ENCODE measurements at places on chromosomes 11 and 22.
A peak's percentile ranks its signal among the peaks of the same experiment; 100 is the strongest.

GRCh38 chr22:18148293-18148965 lies 1.5 kb upstream of the USP18 start:
- H3K36me3 ChIP-seq: no peaks in the 10 kb centered on the region
- H3K4me3 ChIP-seq: peak overlapping the region; percentile 74
- no peak for DNase-seq
- H3K4me1 ChIP-seq: peaks cover 39% of the 10 kb centered on the region
- no peaks in the 10 kb centered on the region for H3K27me3 ChIP-seq

DNA sequence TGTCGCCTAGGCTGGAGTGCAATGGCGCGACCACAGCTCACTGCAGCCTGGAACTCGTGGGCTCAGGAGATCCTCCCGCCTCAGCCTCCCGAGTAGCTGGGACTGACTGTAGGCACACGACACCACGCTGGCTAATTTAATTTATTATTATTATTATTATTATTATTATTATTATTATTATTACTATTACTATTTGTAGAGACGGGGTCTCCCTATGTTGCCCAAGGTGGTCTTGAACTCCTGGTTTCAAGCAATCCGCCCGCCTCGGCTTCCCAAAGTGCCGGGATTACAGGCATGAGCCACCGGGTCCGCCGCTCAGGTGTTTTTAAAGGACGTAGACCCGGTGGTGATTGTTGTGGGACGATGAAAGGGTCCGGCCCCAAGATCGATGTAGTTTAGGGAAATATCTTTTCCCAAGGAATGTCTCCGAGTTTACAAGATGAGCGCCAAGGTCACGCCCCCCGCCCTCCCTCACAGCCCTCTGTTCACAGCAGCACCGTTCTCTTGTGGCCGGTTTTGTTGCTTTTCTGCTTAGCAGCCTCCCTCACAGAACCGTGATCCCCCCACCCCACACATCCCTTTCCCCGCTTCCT lies 728 bp upstream of the POGLUT3 start:
- H3K4me3 ChIP-seq: peak overlapping the region; percentile 59
- peak; percentile 19 for DNase-seq
- H3K4me1 ChIP-seq: peaks cover 47% of the 10 kb centered on the region
- H3K27ac ChIP-seq: peak overlapping the region; percentile 83

DNA sequence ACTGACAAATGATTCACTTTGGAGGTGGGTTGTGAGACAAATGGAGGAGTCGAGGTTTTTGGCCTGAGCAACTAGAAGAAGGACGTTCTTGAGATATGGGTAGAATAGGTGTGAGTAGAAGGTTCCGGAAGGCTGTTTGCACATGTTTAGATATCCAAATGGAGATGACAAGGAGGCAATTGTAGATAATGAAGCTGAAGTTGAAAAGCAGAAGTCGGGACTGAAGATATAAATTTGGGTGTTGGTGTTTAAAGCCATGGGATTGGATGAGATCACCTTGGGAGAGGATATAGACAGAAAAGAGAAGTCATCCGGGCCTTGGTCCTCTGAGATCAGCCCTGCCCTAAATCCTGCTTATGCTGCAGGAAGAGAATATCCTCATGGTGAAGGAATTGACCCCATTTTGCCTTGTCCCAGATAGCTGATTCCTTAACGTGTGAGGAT lies 75.5 kb upstream of the CD44 start:
- H3K4me3 ChIP-seq: no peak overlapping the region
- H3K27ac ChIP-seq: no peak overlapping the region
- H3K4me1 ChIP-seq: peaks cover 25% of the 10 kb centered on the region
- no peaks in the 10 kb centered on the region for H3K36me3 ChIP-seq
- H3K27me3 ChIP-seq: no peaks in the 10 kb centered on the region

- H3K36me3 ChIP-seq: peaks cover 59% of the 10 kb centered on the region
- peak overlapping the region; percentile 65 for H3K27ac ChIP-seq
- H3K4me1 ChIP-seq: peaks cover 39% of the 10 kb centered on the region
- no peaks in the 10 kb centered on the region for H3K27me3 ChIP-seq
Measured at GRCh38 chr22:28019360-28019759, 100.3 kb upstream of the PITPNB start.

GRCh38 chr22:49100773-49101172 lies 726.9 kb downstream of the BRD1 start:
- DNase-seq: no peak
- H3K27ac ChIP-seq: no peak overlapping the region
- H3K36me3 ChIP-seq: no peaks in the 10 kb centered on the region
- H3K4me3 ChIP-seq: no peak overlapping the region

DNA sequence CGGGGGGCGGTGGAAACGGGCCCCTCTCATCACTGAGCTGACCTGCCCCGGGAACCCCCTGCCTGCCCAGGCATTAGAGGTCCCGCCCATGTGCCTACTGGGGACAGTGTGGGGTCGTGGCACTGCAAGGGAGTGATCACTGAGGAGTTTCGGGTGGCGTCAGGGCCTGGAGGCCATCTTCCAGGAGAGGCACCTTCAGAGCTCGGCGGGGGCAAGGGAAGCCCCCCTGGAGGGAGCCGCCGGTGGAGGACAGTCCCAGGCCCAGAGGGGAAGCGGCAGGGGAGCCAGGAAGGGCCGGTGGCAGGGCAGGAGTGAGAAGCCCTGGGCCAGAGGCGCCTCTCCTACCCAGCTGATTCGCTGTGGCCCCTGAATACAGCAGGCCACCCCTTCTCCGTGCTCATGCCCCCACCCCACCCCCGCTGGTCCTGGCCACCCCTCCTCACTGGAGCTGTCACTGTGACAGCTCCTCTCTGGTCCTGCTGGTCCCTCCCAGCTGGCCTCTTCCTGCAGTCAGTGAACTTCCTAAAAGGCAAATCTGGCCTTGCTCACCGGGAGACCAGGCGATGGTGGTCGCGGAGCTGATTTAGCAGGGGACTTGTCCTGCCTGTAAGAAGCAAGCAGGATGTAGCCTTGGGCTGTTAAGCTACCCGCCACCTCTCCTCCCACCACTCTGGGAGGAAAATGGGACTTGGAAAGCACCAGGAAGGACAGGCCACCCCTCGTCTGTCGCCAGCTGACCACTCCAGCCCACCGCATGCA lies 2.0 kb upstream of the MAPK11 start:
- no peaks in the 10 kb centered on the region for H3K36me3 ChIP-seq
- peaks cover 28% of the 10 kb centered on the region for H3K4me1 ChIP-seq
- no peak overlapping the region for H3K27ac ChIP-seq
- peaks cover 15% of the 10 kb centered on the region for H3K27me3 ChIP-seq

GRCh38 chr11:101759771-101760450 lies 154.9 kb upstream of the CEP126 start:
- H3K4me3 ChIP-seq: no peak overlapping the region
- no peaks in the 10 kb centered on the region for H3K36me3 ChIP-seq
- no peak overlapping the region for H3K27ac ChIP-seq

GRCh38 chr11:1293619-1294015 lies 15.8 kb downstream of the TOLLIP start:
- no peak overlapping the region for H3K4me3 ChIP-seq
- H3K27me3 ChIP-seq: no peaks in the 10 kb centered on the region
- no peak for DNase-seq
- no peak overlapping the region for H3K27ac ChIP-seq

GRCh38 chr11:20501971-20502370 lies 97.4 kb upstream of the SLC6A5 start:
- H3K4me1 ChIP-seq: no peaks in the 10 kb centered on the region
- no peak overlapping the region for H3K27ac ChIP-seq
- H3K4me3 ChIP-seq: no peak overlapping the region
- peaks cover 10% of the 10 kb centered on the region for H3K36me3 ChIP-seq
- DNase-seq: no peak
- H3K27me3 ChIP-seq: no peaks in the 10 kb centered on the region

GRCh38 chr11:69660001-69660500 lies 15.1 kb downstream of the LTO1 start:
- peaks cover 13% of the 10 kb centered on the region for H3K36me3 ChIP-seq
- H3K4me3 ChIP-seq: no peak overlapping the region
- H3K27me3 ChIP-seq: no peaks in the 10 kb centered on the region
- no peak for DNase-seq
- no peak overlapping the region for H3K27ac ChIP-seq

- H3K36me3 ChIP-seq: no peaks in the 10 kb centered on the region
- no peak for DNase-seq
- peaks cover 10% of the 10 kb centered on the region for H3K4me1 ChIP-seq
- peaks cover 2% of the 10 kb centered on the region for H3K27me3 ChIP-seq
Measured at GRCh38 chr22:37047006-37047405, 4.5 kb upstream of the KCTD17 start.

DNA sequence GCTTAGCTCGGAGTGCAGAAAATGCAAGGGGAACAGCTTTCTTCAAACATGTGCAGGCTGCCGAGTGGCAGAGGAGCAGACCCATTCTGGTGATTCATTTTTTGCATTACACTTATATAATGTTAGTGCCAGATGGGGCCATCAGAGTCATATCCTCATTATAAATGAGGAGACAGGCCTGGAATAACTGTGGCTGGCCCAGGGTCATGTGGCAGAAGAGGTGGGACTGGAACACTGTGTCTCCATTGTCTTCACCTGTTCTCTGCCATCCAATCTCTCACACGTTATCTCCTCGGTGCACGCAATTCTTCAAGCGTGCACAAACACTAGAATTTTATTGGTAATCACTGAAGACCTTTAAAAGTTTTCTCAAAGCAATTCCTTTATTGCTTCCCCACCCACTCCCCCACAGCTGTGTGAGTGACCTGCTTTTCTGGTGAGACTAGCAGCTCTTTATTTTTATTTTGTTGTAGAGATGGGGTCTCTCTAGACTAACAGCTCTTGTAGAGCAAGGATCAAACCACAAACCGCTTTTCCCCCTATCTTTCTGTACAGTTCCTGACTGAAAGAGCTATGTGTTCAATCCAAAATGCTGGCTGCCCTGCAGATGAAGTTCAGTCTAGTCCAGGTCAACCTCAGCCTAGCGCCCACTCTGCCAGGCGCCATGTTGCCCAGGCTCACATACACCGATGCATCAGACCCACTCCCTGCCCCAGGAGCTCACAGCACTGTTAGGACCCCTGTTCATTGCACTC lies 75.3 kb downstream of the ST3GAL4 start:
- H3K27me3 ChIP-seq: no peaks in the 10 kb centered on the region
- no peak for DNase-seq
- no peaks in the 10 kb centered on the region for H3K4me1 ChIP-seq
- no peaks in the 10 kb centered on the region for H3K36me3 ChIP-seq
- H3K4me3 ChIP-seq: no peak overlapping the region
- no peak overlapping the region for H3K27ac ChIP-seq

- peak; percentile 41 for DNase-seq
- H3K4me1 ChIP-seq: peaks cover 19% of the 10 kb centered on the region
- peak overlapping the region; percentile 76 for H3K27ac ChIP-seq
- H3K36me3 ChIP-seq: no peaks in the 10 kb centered on the region
- no peak overlapping the region for H3K4me3 ChIP-seq
Measured at GRCh38 chr11:13338427-13339069, 61.0 kb downstream of the BMAL1 start.
